GM23338 (cell line): ENCODE measurements at places on chromosomes 4 and X. TPM values are rescaled to one million over a fixed set of nuclear protein-coding genes. Genes with fewer than 3 reads are reported as not detected.

DNA sequence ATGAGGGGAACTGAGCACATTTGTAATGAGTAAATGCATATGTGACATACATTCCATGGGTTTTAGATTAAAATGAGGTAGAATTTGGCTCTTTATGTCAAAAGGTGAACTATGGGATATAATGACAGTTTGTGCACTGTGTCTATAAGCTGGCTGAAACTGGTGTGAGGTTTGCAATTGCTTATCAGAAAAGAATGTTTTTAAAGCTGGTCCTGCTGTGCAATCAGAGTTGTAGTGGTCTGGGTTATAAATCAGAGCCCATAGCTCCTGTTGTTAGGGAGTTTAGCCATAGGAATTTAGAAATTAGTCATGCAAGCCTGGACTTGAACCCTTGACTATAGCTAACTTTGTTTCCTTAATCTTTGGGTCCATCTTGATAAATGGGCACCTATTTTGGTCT is 23.1 kb upstream of the GATB start:
- no peak for DNase-seq

DNA sequence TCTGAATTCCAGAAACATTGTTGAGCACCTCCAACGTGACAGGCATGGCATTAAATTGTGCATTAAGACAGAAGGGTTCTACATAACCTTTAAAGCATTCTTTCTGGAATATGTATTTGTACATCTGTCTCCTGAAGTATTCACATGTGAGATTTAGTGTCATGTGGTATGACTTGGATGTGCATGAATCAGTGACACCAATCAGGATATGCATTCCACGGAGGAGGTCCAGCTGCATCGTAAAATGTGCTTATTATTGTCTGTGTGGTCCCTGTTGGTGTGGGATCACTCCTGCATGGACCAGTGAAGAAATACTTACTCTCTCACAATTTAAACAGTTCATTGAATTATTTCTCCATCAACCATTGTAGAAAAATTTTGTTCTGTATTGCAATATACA is 149.0 kb downstream of the MID1 start:
- no peak for DNase-seq

DNA sequence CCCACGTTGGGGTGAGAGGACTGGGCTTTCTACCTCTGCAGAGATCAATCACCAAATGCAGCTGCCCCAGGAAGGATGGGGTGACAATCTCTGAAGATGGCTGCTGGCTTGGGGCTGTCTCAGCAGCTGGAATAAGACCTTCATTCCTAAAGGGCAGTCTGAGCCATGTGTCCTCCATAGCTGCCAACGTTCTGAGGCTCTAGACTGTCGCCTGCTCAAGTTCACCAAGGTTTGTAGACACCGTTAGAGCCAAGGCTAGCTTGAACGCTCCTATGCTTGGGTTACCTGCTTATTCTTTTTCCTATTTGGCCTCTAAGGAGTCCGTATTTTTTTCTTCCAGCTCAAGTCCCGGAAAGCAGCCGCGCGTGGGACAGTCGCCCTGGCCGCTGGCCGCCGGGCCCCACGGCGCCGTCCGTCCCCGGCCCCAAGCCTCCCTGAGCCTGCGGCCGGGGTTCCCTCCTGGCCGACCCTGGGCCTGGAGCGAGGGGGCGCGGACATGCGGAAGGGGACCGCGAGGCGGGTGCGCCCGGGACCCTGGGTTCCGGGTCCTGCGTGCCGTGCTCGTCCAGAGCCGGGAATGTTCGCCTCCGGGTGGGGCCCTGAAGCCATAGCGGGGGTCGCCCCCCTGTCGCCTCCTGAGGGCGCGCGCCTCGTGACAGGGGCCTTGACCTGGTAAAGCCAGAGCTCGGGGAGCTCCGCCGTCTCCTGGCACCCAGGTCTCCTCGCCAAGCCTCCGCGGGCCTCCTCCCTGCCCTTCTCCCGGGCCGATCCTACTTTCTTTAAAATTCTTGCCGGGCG is 23.3 kb downstream of the MRFAP1 start:
- peak; percentile 45 for DNase-seq

DNA sequence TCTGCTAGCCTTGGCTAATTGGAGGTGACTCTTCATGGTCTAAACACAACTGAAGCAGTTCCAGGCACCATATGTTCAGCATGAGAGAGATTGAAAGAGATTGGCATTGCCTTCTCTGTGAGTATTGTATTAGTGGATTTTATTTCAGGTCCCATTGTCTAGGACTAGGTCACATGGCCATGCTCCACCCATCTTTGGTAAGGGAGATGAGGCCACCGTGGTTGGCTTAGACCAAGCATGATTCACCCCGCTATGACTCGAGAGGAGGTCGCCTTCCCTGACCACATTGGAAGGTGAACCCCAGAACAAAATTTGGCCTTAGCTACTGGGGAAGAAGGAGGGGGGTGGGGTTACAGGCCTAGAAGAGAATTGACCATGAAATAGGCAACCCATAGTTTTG is 109.9 kb upstream of the BCOR start:
- no peak for DNase-seq

DNA sequence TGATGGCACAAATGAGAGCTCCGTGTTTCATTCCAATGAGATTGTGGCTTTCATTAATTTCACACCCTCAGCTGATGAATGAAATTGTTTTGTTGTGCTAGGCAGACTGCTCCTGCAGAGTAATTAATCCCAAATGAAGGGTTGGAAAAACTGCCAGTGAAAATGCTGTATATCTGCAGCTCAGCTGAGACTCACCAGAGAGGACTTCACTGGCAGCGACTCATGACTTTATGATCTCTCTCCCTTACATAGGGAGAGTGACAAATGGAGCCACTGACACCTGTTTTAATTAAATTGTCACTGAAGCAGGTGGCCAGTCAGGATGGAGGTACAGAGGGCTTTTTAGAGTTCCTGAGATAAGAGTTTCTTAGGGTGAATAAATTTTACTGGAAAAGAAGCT is 24.8 kb downstream of the GRXCR1 start:
- DNase-seq = no peak

GRCh38 chrX:150229030-150229429 is 134.1 kb upstream of the MAMLD1 start:
- no peak for DNase-seq

- DNase-seq = no peak
These were observed 486.6 kb upstream of the PCDH10 start for GRCh38 chr4:132662456-132662855.

DNA sequence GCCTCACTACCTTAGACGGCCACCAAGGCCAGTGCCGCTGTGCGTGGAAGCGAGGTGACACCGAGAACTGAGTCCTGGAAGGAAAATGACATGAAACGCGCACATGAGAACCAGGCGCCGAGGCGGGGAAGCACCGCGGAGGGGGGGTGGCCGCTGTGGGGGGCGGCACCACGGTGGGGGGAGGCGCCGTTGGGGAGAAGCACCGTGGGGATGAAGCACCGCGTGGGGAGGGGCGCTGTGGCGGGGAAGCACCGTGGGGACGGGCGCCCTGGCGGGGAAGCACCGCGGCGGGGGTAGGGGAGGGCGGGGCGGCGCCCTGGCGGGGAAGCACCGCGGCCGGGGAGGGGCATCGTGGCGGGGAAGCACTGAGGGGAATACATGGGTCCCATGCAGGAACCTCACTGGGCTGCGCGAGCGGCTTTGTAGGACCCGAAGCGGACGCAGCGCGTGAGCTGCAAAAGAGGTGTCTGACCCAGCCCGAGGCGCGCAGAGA is 28.0 kb downstream of the PPP2R3B start:
- peak; percentile 54 for DNase-seq

DNA sequence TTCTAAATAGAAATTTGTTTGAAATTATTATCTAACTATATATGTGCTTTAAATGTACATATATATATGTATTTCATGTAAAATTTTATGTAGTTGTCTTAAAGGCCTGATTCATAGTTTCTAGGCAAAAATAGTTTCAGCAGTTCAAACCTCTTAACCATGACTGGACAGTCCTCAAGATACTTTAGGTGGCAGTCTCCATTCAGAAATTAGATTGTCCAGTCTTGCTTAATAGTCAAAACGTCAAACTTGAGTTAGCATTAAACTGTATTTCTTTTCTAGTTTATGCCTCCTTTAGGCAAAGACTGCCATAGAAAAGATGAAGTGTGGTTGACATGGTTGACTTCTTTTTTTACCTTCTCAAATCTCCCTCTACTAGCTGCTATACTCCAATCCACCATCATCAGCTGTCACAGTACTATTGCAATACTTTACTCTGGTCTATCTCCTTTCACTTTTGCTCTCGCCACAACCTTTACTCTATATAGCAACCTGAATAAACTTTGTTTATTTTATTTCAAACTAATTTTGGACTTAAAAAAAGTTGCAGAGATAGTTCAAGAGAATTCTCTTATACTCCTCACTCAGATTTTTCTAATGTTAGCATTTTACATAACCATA is 395.6 kb upstream of the DIPK2B start:
- DNase-seq = no peak

DBET gene
- polyA plus RNA-seq = 0.08 TPM in 1 of 2 replicates, not detected in the other

DNA sequence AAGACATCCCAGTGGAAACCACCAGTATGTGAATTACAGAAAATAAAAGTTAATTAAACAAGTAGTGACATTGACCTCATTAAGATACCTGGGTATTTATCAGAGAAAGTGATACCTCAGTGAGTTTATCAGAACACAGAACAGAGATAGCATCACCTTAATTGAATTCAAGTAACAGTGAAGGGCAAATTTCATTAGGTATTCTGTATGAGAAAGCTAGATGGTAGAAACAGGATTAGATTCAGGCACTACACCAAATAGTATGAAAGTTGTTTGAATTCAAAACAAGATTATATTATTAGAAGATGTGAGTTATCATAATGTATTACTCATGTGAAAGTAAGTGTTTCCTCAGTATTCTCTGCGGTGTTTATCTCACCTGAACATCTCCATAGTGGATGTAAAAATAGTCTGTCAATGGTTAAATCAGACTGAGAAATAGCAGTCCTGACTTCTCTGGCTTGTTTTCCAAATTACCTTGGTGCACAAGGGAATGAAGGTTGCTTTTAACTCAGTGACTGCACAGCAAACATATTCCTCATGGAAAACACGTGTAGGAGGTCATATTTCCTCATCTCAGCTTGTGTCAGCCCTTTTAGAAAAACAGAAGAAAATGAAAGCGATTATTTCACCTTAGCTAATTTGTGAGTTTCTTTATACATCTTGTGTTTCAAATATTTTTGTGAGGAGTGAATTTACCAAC is 79.9 kb upstream of the PCDH18 start:
- no peak for DNase-seq

TSPAN7 gene
- polyA plus RNA-seq = 10.4 and 11.5 TPM in 2 replicates

OPN1LW gene
- polyA plus RNA-seq = not detected in 2 replicates

DNA sequence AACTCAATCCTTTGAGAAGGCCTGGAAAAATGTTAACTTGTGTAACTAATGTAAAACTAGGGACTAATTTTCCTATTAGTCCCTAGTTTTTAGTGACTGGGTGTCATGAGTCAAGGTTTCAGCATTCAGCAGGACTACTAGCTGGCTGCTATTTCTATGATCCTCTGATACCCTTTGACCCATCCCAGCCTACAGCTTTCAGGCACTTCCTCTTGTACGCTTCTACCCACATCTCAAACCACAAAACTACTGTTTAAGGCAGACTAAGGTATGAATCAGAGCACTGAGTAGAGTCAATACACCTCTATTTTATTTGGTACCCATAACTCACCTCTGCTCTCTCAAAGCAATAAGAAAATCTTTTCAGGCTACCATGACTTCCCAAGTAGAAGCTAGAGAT is 809.6 kb downstream of the PDHA2 start:
- no peak for DNase-seq

GRCh38 chr4:23930750-23931488 is 41.1 kb upstream of the PPARGC1A start:
- peak; percentile 17 for DNase-seq

DNA sequence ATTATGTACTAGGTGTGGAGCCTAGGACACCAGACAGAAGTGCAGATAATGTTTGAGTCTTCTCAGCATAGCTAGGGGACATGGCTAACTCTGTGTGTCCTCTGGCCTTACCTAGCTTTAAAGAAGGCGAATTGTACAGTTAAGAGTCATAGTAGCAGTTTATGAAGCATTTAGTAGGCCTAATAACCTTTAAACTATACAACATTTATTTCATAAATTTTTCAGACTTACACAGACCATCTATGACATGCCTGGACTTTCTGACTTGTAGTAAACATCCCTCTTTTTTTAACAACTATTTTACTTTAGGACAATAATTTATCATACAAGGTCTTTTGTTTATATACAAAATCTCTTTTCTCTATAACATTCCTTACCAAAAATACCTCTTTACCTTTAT is 37.4 kb downstream of the ETNPPL start:
- DNase-seq = peak; percentile 58

DNA sequence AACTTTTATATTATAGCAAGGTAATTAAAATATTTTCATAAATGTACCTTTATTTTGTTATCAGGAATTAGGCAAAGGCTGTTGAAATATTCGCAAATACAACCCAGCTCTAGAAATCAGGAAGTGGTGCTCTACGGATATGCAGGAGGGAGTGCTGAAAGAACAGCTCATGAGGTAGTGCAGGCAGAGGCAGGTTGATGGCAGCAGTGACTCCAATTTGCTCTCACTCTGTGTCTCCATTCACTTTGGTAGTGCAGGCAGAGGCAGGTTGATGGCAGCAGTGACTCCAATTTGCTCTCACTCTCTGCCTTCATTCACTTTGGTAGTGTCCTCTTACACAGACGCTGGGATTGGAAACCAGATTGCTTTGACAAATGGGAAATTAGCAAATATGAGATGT is 277.9 kb downstream of the TRIML1 start:
- peak; percentile 62 for DNase-seq

DNA sequence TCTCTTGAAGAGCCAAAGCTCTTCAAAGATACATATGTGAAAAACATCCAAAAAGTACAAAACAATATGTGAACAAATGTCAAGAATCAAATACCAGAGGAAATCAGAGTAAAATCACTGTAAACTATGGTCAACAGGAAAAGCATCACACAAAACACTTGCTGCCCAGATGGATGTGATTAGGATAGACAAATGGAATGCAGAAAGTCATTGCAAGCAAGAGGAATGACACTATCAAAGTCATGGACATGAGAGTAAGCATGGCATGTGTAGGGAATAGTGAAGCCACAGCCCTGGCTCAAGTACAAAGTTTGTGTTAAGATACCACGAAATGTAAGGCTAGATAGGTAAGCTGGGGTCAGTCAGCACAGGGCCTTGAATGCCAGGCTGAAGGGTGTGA is 37.7 kb downstream of the CLDN2 start:
- no peak for DNase-seq

GRCh38 chr4:136526517-136526916 is 1005.8 kb downstream of the PCDH18 start:
- DNase-seq = no peak

CT45A5 gene
- polyA plus RNA-seq = not detected in 2 replicates

- DNase-seq = peak; percentile 70
These were observed 458 bp downstream of the GRIPAP1 start for GRCh38 chrX:49001521-49002090.

GRCh38 chrX:14173873-14174272 is 144.2 kb upstream of the GEMIN8 start:
- no peak for DNase-seq
